Osteoblast (primary cell): ENCODE measurements at places on chromosomes 7 and 10. TPM values are rescaled to one million over a fixed set of nuclear protein-coding genes. Genes with fewer than 3 reads are reported as not detected.
A peak's percentile ranks its signal among the peaks of the same experiment; 100 is the strongest.

GRCh38 chr7:101536232-101536631, 92.9 kb downstream of the MYL10 start:
- DNase-seq, result peak; percentile 58

DNA sequence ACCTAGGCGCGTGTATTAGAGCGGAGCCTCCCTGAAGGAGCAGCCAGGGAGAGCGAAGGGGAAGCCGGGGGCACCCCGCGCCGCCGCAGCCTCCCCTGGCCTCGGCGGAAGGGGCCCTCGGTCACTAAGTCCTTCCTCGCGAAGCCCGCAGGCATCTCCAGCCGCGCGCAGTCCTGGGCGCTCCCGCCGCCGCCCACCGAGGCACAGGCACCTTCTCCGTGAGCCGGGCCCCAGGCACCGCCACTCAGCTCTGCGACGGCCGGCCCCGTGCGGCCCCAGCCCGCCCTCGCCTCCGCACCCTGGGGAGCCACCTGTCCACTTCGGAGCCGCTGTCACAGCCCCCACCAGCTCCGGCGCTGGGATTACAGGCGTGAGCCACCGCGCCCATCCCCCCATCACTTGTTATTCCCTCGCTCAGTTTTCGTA, 80.8 kb downstream of the ZNF467 start:
- peak; percentile 38 for DNase-seq

DNA sequence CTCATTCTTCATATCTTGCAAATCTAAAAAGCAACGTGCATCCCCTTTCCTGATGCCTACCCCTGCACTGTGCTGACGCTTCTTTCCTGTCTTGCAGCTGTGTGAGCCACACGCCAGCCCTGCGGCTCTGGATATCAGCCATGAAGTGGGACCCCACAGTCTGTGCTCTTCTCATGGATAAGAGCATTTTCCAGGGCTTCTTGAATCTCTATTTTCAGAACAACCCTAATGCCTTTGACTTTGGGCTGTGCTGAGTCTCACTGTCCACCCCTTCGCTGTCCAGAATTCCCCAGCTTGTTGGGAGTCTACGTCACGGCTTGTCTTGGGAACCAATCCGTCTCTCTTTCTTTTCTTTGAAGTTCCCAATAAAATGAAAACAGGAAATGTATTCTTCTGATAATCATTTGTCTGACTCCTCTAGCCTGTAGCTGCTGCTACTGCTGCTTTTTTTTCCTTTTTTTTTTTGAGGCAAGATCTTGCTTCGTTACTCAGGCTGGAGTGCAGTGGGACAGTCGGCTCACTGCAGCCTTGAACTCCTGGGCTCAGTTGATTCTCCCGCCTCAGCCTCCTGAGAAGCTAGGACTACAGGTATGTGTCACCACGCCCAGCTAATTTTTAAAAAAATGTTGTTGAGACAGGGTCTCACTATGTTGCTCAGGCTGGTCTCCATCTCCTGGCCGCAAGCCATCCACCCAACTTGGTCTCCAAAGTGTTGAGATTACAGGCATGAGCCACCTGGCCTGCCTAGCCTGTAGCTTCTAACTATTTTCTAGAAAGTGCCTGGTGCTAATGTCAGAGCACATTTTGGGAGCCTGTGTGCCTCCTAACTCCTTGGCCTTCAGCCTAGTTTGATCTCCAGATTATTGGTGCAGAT, 30.3 kb downstream of the GSTO2 start:
- no peak for DNase-seq

DNA sequence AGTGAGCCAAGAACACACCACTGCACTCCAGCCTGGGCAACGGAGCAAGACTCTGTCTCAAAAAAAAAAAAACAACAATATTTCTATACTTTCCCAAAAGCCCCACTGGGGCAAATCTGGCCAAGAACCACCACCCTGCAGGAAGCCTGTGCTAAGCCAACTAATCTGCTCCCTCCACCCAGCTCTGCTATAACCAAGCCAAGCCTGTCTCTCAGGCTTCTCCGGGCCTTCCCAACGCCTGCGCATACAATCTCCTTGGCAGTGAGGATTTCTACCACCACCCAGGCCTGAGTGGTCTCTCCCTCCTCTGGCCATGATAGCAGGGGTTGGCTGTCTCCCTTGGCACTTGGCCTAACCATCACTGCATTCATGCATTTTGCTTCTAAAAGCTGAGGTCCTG, 14.2 kb downstream of the DDX56 start:
- no peak for DNase-seq

- DNase-seq, result peak; percentile 62
These were observed 60.3 kb upstream of the LBX1 start for GRCh38 chr10:101289541-101289940.

- no peak for DNase-seq
These were observed 1.2 kb upstream of the CCDC6 start for GRCh38 chr10:59907537-59907917.

MMD2 gene
- not detected in 2 replicates for total RNA-seq

GRCh38 chr7:65923316-65923715, 50.4 kb downstream of the VKORC1L1 start:
- DNase-seq, result no peak

GRCh38 chr10:132978542-132978941, 36.2 kb upstream of the CFAP46 start:
- peak; percentile 27 for DNase-seq

DNA sequence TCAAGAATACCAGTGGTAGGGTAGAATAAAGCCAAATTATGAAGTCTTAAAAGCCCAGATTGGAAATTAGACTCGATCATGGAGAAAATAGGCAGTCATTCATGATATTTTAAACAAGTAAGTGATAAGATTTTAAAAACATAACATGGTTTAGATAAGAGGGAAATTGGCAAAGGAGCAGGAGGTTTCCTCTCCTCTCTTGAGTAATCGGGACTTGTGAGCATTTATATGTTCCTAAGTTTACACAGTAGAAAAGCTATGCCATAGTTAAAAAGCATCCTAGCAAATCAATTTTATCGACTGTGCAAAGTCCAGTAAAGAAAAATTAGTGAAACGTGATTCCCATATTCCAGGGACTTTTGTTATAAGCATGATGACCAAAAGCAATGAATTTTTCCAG, 313.2 kb downstream of the AHR start:
- no peak for DNase-seq

GRCh38 chr10:12397147-12397896, 48.0 kb downstream of the CAMK1D start:
- no peak for DNase-seq

CLRN3 gene
- total RNA-seq, result not detected in 2 replicates

TMEM139 gene
- total RNA-seq, result not detected in 2 replicates

CCDC3 gene
- 0.29 and 0.72 TPM in 2 replicates for total RNA-seq
